ENCODE measurements at places on chromosomes 16 and 17. TPM values are rescaled to one million over a fixed set of nuclear protein-coding genes. Genes with fewer than 3 reads are reported as not detected.

ELMO3 gene
- 1.2 TPM for total RNA-seq

DNA sequence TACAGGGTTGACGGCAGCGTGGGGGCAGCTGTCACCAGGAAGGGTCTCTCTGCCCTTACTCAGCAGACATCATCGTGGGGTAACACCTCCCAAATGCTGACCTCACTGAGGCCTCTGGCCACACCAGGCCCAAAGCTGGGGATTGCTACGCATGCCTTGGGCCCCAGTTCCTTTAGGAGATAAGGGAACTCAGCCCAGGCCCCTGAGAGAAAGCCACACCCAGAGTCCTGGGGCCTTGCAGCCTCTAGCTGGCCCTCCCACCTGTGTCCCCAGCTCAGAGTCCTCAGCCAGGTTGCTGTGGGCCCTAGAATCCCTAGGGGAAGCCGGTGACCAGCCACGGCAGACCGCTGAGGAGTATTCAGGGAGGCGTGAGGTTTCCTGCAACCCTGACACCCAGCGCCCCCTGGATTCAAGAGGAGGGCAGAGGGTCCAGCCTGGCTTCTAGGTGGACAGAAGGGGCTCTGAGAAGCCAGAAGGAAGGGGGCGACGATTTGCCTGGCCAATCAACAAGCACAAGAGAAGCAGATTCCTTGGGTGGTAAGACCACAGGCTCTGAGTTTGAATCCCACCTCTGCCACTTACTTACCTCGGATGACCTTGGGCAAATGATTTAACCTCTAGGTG lies 10.3 kb upstream of the GINS2 start:
- no peak for DNase-seq

- no peak for DNase-seq
Measured at GRCh38 chr17:73546770-73547536, 97.3 kb downstream of the SDK2 start.

DNA sequence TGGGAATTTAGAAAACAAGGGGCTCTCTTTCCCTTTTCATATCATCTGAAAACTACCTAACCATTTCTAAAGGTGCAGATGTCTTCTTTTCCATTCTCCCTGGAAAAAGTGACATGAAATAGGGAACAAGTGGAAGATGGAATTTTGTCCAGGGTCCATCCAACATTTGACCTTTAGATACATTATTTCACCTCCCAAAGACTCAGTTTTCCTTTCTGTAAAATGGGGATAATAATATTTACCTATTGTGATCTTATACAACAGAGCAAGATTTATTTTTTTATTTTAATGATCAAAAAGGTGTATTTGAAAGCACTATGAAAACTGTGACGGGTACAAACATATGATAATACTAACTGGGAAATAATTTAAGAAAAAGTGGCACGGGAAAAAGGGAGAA lies 106.3 kb downstream of the HS3ST3A1 start:
- no peak for DNase-seq

DNA sequence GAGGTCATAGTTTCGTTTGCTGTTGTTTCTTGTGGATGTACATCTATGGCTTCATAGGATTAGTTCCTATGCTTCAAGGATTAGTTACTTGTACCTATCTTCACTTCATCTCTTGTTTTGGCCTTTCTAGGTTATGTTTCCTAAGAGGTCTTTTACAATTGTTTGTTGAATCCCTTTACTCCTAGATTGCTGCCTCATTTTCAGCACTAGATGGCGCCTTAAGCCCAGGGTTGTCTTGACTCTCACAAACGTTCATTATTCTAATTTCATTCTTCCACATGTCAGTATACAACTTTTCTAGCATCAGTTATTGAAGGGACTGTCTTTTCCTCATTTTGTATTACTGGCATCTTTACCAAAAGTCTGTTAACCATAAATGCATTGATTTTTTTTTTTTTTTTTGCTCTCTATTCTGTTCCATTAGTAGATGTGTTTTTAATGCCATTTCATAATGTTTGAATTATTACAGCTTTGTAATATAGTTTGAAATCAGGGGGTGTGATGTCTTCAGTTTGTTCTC lies 45.0 kb upstream of the NACA2 start:
- DNase-seq = peak; percentile 16

All from astrocyte (in vitro differentiated cells and primary cell).